Stimulated activated CD4-positive, alpha-beta T cell treated with anti-CD3 and anti-CD28 coated beads, Interleukin-2, amount 100 ng/mL, for 24 hours (primary cell): ENCODE measurements at places on chromosomes 5 and 9.

DNA sequence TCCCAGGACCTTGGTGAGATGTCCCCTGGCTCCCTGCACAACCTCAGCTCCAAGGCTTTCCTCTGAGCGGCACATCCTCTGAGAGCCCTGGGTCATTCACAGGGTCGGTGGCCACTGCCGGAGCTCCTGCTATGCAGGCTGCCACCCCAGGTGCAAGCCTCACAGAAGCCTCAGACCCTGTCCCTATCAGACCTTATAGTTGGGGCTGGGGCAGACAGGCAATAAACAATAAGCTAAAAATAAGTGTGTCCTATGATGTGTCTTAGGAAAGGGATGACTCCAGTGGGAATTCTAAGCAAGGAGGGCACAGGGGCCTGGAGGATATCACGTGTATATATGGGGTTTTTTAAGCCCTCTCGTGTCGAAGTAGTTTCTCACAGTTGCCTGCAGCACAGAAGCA, 91.3 kb downstream of the SYK start:
- DNase-seq: no peak

DNA sequence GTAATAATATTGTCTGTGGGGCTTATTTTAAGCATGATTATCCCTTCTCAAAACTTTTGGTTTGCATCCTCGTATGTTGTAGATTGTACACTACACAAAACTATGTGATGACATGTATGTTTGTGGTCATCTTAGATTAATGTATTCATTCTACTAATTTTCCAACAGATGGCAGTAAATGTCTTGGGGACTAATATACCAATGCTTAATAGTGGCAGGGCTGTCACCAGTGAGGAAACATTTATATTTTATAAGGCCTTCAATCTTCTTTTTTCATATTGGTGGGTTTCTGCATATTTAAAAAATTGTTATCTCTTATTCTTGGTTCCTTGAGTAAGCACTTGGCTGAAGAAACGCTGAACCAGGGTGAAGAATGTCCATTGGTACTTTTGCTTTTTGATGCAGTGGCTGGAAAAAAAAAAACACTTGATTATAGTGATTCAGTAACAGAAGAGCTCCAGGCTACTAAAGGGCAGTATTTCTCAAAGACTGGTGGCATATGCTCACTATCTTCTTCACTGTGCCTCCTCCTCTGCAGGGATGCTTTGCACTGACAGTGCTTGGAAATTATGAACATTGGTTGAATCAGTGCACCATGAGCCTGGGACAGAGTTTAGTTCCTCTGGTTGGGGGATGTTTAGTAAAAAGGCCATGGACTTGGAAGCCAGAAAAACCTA, 530.3 kb downstream of the RASEF start:
- no peak for DNase-seq

DNA sequence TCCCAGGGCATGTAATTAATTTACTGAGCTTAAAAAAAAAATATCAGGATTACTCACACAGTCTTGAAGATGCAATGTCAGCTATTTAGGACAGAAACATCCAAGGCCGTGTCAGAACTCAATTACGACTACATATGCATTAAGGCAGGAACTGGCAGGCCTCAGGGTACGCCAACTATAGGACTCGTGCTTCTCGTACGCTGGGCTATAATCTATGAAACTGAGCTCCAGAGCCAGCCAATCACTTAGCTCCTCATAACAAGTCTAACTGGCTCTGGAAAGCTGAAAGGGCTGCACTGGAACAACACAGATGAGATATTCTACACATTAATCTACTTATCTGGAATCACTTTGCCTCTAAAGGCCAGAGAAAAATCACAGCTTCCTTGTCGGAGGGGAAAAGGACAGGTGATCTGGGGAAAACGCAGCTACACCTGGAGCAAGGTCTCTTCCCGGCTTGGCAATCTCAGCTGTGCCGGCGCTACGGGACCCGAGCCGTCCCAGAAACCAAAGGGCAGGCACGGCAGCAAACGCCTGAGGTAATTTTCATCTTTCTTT, 212.0 kb downstream of the DEPDC1B start:
- no peak for DNase-seq

DNA sequence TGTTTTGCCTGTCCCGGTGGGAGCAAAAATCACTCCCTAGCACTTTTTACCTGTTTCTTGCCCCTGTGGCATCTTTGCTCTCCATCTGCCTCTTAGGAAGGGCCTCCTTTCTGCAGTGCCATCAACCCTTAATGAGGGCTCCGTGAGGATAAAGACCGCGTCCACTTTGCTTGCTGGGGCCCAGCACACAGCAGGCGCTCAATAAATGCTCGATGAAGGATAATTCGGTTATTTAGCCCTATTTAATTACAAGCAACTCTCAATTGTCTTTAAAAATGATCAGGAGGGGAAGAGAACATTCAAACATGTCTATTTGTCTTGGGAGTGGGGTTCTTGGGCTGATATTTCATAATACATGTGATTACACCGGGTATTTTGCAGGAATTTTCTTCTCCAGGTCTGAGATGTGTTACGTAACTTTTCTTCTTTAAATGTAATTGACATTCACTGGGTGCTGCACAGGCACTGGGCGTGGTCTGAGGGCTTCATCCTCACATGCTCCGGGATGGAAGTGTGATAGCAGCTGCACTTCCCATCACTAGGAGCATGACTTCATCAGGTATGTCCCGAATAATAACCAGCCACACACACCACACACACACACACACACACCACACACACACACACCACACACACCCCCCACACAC, 19.8 kb upstream of the NTNG2 start:
- no peak for DNase-seq
